Right lung (tissue), 10 donors: ENCODE measurements at places on chromosomes 1 and 21. TPM values are rescaled to one million over a fixed set of nuclear protein-coding genes. Genes with fewer than 3 reads are reported as not detected.

Gene TEX38
- 0.54 TPM for polyA plus RNA-seq

DNA sequence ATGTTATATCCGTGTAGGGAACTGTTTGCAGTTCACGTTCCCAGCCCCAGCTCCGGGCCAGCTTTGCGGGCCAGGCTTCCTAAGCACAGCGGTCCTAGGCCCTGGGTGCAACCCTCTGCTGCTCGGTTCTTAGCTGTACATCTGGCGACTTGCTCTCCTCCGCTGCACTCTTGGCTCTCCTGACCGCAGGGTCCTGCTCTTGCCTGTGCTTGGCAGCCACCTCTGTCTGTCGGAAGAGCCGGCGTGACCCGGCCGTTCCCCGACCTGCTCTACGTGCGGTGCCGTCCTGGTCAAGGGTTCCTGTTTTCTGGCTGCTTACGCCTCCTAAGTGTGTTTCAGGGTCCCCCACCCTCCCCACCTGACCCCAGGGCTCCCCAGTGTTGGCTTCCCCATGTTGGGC is 36.7 kb downstream of the FAAP20 start:
- no peak for DNase-seq

DNA sequence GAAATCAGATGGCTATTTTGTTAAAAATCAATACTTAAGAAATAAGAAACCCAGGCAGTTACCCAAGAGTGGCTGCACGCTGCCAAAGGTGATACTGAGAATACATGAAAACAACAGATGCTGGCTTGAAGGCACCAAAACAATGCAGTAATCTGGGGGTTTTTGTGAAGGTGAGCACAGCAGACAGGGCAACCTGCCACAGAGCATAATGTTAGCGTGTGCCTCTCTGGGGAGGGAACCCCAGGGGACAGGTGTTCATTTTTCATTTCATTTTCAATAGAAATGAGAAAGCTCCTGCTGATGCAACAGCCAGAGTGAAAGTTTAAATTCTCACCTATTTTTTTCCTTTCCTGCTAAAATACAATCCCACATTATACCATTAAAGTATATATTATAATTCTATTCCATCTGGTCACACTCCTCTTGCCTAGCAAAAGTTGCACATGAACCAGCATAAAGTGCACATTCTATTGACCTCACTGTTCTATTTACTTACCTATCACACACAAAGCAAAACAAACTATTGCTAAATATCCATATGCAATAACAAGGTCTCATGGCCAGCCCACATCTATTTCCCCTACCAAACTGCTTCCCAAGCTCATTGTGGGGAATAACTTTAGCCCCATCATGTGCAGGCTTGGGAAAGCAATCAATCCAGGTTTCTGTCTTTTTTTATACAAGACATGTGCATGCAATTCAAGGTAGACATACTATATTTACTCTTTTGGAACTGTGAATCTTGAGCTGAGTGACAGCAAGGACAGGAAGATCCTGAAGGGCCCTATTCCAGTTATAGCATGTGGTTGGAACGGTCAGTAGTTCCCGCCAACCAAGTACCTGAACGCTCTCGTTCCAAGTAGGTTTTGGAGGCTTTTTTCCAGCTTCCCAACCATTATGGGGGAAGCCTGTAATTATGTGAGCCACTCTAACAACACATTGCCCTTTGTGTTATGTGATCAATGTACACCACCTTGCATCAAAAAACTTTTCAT is 173.6 kb downstream of the RERE start:
- DNase-seq = no peak

Gene IGFN1
- polyA plus RNA-seq = 0.61 TPM

DNA sequence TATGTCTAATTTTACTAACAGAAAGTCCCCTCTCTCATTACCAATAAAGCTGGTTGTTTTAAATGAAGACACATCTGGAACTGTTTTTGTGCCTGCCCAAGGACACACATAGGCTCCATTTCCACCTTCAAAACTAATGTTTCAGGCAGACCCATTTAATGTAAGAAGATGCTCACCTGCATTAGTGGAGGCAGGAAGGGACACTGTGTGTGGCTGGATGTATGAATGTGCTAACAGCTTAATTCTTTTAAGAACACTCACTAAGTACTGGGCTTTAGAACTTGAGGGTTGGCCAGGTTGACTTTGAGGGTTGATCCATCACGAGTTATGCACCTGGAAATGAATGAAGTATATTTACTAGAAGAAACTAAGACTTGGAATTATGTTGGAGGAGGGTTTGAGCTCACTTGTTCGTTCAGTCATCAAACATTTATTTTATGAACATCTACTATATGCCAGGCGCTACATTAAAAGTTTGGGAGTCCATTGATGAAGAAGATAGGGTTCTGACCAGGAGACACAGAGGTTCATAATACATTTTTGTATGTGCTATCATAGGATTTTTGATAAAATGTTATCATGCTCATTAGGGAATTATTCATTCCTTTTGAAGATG is 5.4 kb downstream of the JUN start:
- DNase-seq = no peak

DNA sequence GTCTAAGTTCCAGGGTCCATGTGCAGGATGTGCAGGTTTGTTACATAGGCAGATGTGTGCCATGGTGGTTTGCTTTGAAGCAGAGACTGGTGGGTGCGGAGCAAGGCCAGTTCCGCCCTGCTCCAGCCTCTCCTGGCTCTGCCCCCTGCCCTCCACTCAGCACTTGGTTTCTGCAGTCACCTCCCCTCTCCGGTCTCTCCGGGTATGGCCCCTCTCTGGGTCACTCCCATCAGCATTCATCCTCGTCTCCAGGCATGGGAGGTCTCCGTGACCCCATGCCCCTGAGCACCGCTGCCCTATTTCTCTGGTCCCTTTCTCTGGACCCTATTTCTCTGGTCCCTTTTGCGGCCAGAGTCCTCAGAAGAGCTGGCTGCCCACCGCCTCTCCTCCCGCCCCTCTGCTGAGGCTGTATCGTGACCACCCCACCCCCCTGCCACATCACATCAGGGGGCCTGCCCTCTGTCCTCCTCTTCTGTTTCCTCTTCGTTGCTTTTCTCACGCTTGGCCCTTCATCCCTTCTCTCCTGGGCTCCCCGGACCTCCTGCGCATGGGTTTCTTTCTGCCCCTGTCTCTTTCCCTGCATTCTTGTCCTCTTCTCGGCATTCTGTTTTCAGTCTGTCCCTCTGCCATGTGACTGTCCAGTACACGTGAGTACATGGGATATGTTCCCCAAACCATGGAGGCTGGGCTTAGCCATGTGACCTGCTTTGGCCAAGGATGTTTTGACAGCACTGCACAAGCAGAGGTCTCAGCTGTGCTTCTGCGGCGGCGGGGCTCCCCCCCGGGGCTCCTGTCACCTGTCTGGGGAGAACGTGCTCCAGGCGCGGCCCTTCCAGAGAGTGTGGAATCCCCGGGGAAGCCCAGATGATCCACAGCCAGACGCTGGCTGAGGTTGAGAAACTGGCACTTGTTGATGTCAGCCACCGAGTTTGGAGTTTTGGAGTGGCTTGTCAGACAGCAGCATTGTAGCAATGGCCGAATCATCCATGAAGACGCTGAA is 54.4 kb upstream of the C1orf174 start:
- DNase-seq = no peak

Gene GLUL
- 421 TPM for polyA plus RNA-seq

- no peak for DNase-seq
Measured at GRCh38 chr21:16519036-16519435, 789.3 kb downstream of the USP25 start.

GRCh38 chr21:43318841-43319781 is 107.8 kb downstream of the SIK1 start:
- no peak for DNase-seq

DNA sequence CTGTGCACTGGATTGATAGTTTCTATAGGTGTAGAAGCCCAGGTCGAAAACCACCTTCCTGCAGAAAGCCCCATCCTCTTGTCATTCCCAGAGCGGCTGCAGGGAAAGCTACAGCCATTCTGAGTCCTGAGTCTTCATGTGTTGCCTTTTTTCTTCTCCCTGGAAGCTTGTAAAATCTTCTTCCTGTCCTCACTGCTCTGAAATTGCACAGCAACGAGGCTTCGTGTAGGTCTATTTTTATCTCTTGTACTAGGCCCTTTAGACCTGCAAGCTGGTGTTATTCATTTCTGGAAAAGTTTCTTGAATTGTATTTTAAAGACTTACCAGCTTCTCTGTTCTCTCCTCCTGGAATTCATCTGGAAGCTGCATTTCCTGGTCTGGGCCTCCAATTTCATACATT is 44.2 kb upstream of the ETS2 start:
- DNase-seq = no peak

DNA sequence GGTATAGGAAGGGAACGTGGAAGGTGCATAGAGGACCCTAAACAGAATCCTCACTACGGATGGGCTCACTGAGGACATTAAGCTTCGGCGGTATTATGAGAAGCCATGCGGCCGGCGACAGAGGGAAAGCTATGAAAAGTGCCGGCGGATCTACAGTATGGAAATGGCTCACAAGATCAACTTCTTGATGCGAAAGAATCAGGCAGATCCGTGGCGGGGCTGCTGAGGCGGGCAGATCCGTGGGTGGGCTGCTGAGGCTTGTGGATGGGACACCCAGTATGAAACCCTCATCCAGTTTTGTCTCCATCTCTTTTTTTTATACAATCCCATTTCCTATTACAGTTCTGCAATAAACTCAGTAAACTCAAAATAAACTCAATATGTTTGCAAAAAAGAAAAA is 95.8 kb downstream of the CRB1 start:
- no peak for DNase-seq

Gene PTAFR
- polyA plus RNA-seq = 2.5 TPM

Gene AKR7A3
- 0.86 TPM for polyA plus RNA-seq

Gene RNU1-4
- 1.3 TPM for polyA plus RNA-seq

Gene AVPR1B
- 0.08 TPM for polyA plus RNA-seq

DNA sequence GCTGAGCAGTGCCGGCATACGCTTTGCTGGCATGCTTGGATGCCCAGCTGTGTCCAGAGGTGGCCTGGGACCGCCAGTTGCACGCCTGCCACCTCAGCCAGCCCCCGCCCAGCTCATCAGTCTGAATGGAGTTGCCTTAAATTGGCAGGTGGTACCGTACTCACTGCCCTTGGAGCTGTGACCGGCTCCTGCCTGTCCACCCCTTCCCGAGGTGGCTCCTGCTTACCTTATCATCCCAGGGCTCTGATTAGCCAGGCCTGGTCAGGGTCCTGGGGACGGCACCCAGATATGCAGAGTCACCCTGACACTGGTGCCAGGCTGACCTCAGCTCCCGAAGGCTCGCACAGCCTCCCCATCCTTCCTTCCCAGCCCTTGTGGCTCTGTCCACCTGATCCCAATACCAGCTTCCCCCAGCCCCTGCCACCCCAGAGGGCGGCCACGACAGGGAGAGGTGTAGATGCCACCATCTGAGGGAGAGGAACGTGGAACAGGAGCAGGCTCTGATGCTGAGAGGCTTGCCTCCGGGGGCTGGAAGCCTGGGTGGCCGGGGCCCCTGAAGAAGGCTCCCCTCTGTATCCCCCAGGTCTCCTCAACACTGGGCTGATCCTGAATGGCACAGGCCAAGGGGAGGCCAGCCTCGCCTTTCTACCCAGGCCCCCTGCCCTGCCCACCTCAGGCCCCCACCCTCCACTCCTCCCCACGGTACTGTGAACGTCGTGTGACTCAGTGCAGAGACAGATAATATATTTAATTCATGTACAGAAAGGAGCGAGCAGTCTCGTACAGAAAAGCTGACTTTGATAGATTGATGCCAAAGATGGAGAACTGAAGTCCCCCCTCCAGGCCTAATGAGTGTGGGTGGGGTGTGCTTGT is 27.8 kb downstream of the CDK18 start:
- no peak for DNase-seq

Gene MYOM3
- polyA plus RNA-seq = 1.4 TPM

- no peak for DNase-seq
Measured at GRCh38 chr1:87864676-87865075, 536.0 kb downstream of the LMO4 start.

DNA sequence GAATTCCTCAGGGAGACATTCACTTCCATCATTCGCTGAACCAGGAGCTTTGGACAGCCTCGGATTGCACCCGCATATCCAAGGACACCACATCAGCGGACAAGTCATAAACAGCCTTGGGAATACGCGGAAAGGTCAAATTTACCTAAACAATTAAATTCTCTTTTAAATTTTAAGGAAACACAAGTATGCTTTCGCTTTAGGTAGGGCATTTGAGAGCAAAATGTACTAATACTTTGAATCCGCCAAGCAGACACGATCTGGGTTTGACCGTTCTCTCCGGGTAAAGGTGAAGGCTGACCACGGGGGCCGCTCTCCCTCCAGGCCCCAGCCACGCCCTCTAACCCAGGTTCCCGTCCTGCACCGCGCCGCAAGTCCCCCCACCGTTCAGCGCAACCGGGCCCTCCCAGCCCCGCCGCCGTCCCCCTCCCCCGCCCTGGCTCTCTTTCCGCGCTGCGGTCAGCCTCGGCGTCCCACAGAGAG is 479 bp upstream of the ACADM start:
- no peak for DNase-seq

DNA sequence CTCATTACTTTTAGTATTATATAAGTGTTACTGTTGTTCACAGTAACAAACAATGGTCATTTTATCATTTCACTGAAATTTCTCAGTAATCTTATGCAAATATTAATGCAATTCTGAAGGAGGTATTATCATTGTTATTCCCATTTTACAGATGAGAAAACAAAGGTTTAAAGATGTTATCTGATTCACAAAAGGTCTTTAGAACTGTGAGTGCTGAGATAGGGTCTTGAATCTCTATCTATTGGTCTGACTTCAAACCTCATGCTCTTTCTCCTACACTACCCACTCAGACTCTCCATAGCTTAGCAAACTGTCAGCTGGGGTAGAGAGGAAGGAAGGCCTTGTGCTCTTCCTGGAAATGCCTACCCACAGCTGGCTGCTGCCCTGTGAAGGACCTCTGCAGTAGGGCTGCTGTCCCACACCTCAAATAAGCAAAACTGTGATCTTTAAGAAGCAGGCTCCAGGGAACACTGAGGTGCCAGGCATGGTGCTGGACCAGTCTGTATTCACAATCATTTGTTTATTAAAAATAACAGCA is 6.2 kb upstream of the OSCP1 start:
- DNase-seq = no peak

Gene USH2A
- polyA plus RNA-seq = 0.10 TPM

- no peak for DNase-seq
Measured at GRCh38 chr1:48870596-48870995, 93.9 kb upstream of the BEND5 start.

DNA sequence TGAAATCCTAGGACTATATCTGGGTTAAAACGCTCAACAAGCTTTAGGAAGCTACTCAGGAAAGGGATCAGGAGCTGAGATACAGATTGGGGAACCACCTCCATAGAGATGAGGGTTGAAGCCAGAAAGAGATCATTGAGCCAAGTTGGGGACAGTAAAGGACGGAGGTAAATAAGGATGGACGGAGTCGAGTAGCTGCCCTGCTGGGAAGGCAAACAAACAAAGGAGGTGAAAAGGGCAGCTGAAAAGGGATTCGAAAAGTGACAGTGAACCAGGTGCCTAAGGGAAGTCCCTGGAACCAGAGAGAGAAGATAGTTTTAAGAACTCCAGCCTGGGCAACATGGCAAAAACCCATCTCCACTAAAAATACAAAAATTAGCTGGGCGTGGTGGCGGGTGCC is 6.3 kb upstream of the CAMSAP2 start:
- no peak for DNase-seq

Gene TMEM269
- 1.5 TPM for polyA plus RNA-seq
